H9 (cell line): ENCODE measurements at places on chromosomes 6 and 20.
A peak's percentile ranks its signal among the peaks of the same experiment; 100 is the strongest.

GRCh38 chr6:68572525-68572924, 62.6 kb upstream of the ADGRB3 start:
- peak; percentile 78 for DNase-seq

GRCh38 chr6:12051861-12052368, 39.8 kb downstream of the HIVEP1 start:
- no peak for DNase-seq

DNA sequence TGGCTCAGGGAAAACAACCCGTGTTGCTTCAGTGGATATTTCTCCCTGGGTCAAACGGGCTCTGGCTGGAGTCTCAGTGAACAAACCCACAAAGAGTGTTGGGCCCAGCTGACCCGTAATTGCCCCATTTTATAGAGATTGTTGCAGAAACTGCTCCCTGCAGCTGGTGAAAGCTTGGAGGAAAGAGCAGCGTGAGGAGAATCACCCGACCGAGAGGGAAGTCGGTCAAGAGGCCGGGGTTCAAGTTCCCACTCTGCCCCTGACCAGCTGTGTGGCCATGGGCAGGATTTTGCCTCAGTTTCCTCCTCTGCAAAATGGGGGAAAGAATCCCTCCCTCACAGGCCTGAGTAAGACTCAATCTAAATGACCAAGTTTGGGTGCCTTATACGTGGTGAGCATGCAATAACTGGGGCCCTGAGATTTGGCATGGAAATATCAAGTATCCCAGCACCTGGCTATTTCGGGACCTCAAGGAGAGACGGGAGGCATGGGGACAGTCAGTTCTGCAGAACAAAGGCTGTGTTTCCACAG, 1.7 kb upstream of the TGM2 start:
- DNase-seq: no peak

- no peak for DNase-seq
These were observed 1.4 kb upstream of the BANF2 start for GRCh38 chr20:17698384-17698783.

GRCh38 chr6:74050921-74051320, 354.9 kb downstream of the CD109 start:
- DNase-seq: peak; percentile 31

- DNase-seq: no peak
These were observed 148.6 kb upstream of the MLIP start for GRCh38 chr6:53962646-53963045.

DNA sequence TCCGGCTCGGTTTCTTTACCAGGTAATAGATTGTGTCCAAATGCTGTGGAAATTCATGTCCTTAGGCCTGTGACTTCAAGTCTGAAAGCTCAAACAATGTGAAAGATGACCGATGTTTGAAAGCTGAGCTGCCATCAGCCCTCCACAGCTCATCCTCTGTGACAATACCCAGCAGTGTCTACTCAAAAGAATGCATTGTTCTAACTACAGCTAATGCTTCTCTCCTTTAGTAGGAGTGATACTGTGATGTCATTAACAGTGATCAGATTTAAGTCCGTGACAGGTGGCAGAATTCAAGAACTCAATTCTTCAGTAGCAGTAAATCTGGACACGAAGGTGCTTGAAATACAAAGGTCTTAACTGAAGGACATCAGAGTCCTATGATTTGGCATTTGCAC, 97.3 kb downstream of the RCAN2 start:
- DNase-seq: no peak

- no peak for DNase-seq
These were observed at the start of gene TNFRSF6B for GRCh38 chr20:63696628-63697356. Gene TNFRSF6B (plus strand): TSS chr20:63696652. CDS start chr20:63696768, 116 bp downstream.

DNA sequence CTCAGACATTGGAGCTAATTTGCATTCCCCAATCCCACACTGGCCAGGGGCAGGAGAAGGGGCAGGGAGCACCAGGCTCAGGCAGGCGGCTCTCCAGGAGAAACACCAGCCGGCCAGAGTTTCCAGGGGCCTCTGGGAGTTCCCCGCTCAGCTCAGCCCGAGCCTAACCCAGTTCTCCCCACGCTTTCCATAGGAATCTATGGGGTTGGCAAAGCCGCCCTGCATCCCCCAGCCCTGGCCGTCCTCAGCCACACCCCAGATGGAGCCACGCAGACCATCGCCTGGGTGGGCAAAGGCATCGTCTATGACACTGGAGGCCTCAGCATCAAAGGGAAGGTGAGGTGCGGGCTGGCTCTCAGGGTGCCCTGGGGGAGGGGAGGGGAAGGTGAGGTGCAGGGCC, 8.2 kb downstream of the NPEPL1 start:
- DNase-seq: peak; percentile 23

DNA sequence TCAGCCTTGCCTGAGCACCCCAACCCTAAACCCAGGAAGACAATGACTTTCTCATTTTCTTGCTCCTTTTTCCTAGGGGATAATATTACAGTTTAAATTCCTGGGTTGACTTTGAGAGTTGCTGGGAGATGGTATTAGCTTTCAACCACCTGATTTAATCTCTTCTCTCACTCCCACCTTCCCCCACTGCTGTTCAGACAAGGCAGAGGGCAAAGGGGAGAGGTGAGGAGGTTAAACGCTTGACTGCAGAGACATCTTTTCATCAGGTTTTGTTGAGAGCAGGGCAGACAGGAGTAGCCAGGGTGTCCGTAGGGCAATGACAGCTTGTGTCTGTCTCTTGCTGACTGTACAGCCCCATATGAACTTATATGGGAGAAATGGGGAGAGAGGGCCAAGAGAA, 811.2 kb downstream of the MAFB start:
- no peak for DNase-seq

DNA sequence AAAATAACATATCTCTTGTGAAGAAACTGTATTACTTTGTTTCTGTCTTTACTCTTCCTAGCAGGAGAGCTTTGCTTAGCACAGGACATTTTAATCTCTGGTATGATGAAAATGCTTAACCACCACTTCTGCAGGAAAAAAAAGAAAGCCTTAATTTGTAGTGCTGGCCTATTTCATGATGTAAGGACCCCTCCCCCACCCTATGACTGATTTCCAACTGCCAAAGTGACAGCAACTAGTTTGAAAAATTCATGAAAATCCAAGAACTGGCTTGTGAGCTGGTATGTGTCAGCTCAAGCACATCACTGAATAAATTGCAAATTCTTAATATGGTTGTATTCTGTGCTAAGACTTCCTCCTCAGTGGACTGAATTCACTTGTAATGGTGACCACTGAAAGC, 125.3 kb downstream of the REV3L start:
- no peak for DNase-seq

DNA sequence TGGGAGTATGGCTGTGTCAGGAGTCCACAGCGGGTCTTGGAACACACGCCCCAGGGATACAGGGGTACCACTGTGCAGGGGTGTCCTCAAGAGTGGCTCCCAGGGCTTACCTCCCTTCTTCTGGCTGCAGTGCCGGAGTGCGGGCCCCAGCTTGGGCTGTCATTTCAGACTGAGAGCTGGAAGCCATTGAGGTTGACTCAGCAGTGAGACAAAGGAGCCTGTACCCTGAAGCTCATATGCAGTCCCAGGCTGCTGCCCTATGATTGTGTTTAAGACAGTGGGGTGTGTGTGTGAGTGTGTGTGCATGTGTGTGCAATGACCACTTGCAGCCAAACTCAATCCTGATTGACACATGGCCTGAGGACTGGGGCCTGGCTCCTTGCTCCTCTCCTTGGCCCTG, 167.7 kb upstream of the AFDN start:
- DNase-seq: no peak

GRCh38 chr20:10629946-10630650, 43.7 kb downstream of the JAG1 start:
- no peak for DNase-seq

DNA sequence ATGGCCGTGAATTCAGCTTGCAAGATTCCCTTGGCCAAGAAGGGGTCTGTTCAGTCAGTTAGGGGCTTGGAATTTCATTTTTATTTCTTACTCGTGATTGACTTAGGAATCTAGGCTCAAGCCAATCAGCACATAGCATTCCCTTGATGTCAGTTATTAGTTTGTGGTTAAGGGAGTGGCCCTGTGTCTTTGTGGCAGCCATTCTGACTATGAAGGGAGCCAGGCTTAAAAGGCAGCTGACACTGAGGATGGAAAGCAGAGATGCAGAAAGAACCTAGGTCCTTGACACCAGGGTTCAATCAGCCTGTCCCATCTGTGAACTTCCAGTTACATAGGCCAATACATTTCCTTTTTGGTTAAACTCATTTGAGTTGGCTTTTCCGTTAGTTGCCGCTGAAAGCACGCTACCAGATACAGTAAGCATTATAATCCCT, 48.1 kb downstream of the MCUR1 start:
- no peak for DNase-seq
